AG04450 (cell line): ENCODE measurements at places on chromosomes 4 and X.

DNA sequence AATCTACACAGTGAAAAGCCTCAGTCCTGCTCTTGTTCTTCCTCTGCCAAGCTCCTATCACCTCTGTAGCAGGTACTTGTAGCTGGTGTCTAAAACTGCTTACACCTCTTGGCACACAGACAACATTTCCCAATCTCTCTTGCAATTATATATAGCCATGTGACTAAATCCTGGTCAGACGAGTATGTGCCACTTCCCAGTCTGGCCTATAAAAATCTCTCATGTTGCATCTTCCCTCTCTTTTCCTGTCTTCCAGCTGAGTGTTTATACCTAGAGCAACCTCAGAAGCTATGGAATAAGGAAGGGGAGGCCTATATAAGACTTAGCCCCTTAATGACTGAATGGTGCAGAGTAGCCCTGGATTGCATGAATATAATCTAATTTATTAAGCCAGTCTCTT lies 105.8 kb downstream of the RNF150 start:
- no peak for DNase-seq

GRCh38 chr4:41882625-41883347 lies 52.4 kb upstream of the TMEM33 start:
- DNase-seq, result no peak

GRCh38 chrX:18424482-18425198 lies 768 bp upstream of the CDKL5 start:
- peak; percentile 36 for DNase-seq

DNA sequence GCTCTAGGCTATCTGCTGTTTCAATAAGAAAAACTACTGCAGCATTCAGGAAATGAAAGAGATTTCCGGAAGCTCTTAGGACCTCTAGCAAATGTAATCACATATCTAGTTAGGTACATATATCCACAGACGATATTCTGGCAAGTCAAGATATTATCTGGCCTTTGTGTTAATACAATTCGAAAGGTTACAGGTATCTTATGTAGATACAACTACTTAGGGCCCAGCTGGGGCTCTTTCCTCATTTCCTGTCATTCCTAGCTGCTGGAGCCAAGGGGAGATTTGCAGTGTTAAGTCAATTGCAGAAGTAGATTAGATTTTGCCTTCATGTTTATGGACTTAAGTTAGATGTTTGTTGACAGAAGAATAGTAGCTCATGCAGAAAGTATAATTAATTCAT lies 299.5 kb downstream of the ARHGAP24 start:
- no peak for DNase-seq

- no peak for DNase-seq
Measured at GRCh38 chr4:181085557-181085956, 1157.6 kb upstream of the TENM3 start.

DNA sequence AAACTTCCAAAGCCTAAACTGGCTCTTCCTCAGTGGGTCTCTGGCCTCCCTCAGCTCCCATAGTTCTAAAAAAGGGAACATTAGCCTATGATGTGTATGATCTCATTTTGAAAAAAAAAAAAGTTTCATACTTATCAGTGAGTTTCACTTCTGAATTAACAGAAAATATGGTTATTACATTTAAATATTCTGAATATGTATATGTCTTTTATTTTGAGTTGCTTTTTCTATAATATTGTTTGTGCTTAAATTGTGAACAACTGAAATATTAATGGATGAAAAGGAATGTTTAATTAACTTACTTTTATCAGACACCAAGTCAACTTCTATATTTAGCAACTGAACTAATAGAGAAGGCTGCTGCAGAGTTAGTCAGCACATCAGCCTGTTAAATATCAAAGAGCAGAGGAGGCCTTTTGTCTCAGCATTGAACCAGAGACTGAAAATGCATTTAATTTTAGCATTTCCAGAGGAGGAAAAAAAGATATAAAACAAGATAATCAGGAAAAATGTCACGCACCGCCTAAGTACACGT lies 20.4 kb upstream of the FHL1 start:
- no peak for DNase-seq

DNA sequence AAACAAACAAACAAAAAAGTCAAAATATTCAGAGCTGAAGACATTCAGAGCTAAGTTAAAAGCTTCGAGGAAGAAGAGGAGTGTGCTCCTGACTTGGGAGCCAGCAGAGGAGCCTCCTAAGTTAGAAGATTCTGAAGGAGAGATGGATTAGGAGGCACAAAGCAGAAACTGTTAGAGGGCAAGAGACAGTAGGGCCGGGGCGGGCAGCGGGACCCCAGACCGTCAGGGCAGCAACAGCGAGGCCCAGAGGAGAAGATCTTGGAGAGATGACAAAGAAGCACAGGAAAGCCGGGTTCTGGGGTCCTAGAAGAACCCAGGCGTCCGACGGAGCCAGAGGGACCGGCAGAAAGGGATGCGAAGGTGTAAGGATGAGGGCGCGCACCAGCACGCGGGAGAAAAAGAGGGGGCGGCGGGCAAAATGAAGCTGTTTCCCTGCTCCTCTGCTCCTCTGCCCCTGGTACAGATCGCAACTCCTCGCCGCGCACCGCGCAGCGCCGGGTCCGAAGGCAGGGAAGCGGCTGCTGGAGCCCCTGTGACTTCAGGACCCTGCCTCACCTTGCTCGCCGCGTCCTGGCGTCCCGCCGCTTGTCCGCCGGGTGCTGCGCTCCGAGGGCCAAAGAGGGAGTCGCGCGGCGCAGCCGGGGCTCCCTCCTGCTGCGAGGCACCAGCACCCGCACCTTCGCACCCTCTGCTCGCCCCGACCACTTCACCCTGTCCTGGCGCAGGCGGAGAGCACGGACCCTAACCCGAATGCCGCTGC lies 477 bp downstream of the KLHL13 start:
- no peak for DNase-seq

GRCh38 chr4:16790508-16790907 lies 107.9 kb downstream of the LDB2 start:
- no peak for DNase-seq

DNA sequence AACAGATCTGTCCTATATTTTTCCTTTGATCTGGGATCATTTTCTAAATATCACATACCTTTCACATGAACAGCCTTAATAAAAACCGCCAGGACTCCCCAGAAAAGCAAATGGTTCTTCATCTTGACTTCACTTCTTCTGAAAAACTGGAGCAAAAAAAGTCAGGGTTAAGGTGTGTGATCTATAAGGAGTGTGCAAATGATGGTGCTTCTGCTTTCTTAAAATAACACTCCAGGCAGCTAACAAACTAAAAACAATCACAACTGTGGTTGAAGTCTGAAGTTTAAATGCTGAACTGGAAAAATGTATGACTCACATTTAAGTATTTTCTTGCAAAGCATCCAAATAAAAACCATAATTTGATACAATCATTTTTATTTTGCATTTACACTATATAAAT lies at the start of gene JCHAIN:
JCHAIN (minus strand) TSS at position 140 of the 400 bp plus-strand sequence; CDS start at position 122, 18 bp downstream.
- DNase-seq, result no peak

DNA sequence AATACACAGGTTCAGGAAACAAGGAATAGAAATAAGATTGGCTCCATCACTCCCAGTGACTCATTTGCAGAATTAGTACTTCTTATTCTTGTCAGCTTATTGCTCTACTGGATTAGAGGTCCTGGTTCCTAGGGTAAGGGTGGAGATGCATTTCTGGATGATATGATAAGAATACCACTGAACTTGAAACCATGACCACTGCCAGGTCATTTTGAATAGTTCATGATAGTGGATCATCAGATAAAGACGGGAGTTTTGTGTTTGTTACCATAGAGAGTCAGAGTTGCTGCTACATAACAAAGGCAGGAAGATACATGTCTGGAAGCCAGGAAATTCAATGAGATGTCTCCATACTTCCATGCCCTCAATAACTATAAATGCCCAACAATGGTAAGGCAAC lies 109.2 kb upstream of the FAT1 start:
- DNase-seq, result no peak

DNA sequence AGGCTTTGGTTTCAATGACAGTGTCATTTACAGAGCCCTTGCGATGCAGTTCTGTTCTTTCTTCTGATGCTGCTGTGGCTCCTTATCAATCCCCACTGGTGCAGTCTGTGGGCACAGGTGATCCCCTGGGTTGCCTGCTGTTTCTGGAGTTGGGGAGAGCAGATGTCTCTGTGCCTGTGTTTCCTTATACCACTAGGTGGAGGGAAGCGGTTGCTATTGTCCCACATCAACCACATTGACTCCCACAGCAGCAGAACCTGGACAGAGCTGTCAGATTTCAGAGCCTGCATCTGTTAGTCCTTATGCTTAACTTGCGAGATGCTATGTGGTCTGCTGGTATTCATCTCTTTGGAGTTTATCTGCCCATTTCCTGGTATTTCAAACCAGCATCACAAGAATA lies 57.7 kb downstream of the NEIL3 start:
- DNase-seq, result peak; percentile 6

DNA sequence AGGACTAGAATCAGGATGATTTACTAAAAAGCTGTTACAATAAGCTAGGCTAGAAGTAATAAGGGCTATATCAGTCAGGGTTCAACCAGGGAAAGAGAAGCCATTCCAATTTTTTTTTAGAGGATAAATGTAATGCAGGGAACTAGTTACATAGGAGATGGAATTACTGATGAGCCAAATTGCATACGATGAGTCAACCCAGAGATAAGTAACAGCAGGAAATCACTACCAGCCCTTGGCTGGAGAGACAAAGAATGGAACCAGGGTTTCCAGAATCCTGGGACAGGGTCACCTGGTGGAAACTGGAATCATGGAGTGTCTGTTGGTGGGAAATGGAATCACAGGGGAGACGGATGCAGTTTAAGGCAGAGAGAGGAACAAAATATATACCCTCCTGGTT lies 13.1 kb upstream of the MAGEA4 start:
- no peak for DNase-seq

DNA sequence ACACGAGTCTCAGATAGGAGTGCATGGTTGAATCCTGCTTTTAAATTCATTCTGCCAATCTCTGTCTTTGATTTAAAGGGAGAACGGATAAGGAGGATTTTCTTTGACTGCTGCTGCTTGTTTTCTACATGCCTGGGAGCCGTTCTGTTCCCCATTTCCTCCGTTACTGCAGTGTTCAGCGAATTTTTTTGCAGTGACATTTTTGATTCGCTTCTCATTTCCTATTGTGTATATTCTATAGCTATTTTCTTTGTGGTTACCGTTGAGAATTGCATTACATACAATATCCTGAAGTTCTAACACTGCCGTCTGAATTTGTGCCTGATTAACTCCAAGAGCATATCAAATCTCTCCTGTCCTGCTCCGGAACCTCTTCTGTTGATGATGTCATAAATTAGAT lies 14.8 kb upstream of the MAEA start:
- DNase-seq, result no peak

DNA sequence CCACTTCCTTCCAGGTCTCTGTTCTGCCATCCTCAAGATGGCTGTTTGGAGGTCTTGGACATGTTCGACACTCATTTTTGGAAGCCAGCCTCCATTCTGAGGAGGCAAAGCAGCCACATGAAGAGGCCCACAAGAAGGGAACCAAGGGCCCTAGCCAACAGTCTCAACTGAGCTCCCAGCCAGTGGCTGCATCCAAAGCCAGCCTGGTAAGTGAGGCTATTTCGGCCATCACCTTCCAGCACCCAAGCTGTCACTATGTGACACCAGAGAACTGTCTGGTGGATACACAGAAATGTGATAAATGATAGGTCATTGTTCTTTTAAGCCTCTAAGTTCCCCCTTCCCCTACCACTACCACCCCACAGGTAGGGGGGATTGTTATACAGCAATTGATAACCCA lies 127.2 kb downstream of the NPNT start:
- no peak for DNase-seq

- DNase-seq, result no peak
Measured at GRCh38 chrX:68930542-68931317, 101.9 kb downstream of the EFNB1 start.

- no peak for DNase-seq
Measured at GRCh38 chr4:74038425-74039314, at the start of gene CXCL3. Gene CXCL3, minus strand, starts transcription at chr4:74038689. Its CDS starts 78 bp downstream, at chr4:74038611.

GRCh38 chrX:42602566-42602965 lies 175.4 kb downstream of the PPP1R2C start:
- DNase-seq, result no peak

DNA sequence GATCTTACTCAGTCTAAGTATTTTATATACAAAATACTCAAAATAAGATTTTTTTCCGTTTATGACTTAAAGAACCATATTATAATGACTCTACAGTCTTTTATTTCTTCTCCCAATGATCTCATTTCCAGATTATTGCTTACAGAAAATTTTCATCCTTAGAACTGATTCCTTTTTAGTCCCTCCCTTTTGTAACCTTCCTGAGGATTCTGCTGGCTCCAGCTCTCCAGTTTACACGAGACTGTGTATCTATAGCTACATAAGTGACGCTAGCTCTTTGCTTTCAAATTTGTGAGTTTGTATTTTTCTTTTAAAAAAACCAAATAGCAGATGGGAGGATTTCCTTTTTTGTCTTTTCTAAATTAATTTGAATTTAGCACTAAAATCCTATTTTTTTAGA lies 24.0 kb downstream of the FHDC1 start:
- DNase-seq, result no peak

DNA sequence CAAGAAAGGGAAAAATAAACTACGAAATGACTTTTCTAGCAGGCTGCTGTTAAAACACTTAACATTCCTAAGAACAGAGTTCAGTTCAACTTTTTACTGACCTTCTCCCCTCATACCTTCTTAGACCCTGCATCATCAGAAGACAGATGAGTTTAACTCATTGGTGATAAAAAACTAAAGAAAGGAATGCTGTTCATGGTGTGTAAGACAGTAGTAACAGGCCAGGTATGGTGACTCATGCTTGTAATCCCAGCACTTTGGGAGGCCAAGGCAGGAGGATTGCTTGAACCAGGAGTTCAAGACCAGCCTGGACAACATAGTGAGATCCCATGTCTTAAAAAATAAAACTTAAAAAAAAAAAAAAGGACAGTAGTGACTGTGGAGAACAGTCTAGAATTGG lies 16.2 kb downstream of the RBM47 start:
- peak; percentile 16 for DNase-seq

DNA sequence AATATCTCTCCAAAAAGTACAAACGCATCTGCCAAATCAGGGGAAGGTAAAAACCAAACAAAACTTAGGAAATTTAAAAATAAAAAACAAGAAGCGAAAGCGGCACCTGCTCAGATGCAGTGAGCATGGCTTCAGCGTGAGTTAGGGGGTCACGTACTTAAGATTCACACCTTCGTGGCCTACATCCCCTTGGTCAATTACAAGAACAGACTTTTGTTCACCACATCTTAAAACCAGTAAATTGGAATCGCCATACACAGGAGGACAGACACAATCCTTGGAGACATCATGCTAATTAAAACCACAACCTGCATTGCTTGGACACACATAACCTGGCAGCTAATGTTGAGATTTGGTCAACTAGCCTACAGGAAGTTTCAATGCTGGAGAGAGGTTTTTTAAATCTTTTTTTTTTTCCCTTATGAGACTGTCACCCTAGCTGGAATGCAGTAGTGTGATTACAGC lies 12.5 kb upstream of the SEL1L3 start:
- DNase-seq, result no peak

DNA sequence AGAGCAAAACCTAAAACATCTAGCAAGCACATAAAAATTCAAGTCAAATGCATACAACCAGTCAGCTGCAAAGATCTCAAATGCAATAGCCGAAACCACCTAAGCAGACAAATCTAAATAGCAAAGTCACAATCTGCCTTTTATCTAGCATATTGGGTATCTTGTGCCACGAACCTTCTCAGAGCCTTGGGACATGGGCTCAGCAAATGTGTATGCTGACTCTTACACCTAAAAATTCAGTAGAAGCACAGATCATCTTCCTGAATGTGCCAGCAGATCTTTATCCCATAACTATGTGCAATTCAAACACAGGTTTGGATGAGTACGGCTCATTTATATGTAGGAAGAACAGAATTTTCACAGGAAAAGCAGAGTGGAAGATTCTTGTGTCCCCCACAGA lies 492.1 kb downstream of the INPP4B start:
- no peak for DNase-seq
